ENCODE measurements at places on chromosomes 2 and 18.

DNA sequence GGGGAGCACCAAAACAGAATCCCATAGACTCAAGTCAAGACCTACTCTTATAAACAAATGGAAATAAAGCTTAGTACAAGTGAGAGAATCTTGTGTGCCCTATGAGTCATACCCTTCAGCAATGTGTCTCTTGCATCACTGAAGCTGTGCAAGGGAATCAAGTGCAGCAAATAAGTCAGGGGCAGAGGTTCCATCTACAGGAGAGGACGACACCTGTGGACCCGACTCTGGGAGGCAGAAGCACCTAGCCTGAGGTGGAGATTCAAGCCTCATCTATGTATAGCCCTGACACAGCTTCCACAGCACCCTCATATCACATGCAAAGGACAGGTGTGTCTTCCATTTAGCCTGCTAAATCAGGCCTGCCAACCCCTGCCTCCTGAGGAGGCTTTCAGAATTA lies 298.2 kb downstream of the CNTNAP5 start:
- DNase-seq, result no peak

DNA sequence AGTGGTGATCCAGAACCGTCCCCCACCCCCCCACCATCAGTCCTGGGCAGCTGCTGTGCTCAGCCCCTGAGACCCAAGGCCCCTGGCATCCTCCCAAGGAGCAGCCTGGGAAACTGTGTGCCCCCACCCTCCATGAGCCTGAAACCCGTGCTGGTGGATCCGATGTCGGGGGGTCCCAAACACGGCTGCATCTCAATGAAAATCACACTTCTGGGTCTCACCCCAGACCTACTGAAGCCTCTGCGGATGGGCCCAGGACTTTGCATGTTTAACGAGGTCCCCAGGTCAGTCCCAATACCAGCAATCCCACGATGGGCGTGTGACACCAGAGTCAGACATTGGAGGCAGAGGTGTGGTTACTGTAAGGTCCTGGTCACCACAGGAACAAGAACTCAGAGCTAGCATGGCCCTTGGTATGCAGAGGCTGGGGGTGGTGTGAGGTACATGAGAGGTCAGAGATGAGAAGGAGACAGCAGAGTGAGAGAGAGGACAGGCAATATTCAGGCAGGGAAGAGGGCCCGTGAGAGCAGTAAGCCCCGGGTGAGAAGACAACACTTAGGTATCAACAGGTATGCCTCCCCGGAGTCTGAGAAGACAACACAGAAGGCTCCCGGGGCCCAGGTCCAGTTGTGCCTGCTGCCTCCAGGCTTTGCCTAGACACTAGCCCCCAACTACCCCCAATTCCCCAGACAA lies 32.6 kb downstream of the MRPL35 start:
- no peak for DNase-seq

DNA sequence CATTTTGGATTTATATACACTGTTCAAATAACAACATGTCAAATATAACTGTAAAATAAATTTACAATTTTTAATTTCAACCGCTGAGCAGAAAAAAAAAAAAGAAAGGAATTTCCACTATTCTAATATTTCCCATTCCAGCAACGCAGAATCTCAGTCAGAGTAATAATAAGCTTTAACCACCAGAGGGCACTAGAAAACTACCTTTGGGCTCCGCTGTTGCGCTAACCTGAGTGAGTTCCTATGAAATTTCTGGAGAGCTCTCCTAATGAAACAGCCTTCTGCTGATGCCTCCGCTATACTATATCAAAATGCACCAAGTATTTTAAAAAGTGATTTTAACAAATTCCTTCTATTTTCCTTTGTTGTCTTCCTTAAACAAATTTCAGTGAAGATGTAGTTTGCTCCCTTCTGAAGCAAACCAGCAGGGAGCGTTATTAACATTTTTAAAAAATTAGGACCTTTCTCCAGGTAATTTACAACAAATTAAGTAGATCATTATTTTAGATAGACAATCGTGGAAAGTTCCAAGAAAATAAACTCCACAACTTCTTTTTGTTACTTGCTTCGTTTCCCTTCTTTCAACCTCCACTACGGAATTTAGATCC lies 23.0 kb downstream of the ERMN start:
- peak; percentile 29 for DNase-seq

DNA sequence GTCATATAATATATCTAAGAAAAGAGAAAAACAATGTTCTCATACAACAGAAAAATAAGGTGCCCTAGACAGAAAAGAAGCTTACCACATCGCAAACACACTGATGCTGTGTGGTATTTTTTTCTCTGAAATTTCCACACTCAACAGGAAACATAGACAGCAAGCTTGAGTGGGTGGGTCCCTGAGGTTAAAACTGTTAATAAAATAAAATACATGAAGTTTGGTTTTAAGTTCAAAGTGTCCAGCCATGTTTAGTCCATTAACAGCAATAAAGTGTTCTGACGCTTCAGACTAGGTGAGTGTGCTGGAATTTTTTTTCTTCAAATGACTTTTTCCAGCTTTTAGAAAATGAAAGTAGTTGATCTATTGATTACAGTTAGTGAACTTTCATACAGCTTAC lies 83.3 kb upstream of the EPB41L5 start:
- DNase-seq, result no peak

GRCh38 chr2:134482766-134483340 lies 229.0 kb downstream of the MGAT5 start:
- DNase-seq, result no peak

DNA sequence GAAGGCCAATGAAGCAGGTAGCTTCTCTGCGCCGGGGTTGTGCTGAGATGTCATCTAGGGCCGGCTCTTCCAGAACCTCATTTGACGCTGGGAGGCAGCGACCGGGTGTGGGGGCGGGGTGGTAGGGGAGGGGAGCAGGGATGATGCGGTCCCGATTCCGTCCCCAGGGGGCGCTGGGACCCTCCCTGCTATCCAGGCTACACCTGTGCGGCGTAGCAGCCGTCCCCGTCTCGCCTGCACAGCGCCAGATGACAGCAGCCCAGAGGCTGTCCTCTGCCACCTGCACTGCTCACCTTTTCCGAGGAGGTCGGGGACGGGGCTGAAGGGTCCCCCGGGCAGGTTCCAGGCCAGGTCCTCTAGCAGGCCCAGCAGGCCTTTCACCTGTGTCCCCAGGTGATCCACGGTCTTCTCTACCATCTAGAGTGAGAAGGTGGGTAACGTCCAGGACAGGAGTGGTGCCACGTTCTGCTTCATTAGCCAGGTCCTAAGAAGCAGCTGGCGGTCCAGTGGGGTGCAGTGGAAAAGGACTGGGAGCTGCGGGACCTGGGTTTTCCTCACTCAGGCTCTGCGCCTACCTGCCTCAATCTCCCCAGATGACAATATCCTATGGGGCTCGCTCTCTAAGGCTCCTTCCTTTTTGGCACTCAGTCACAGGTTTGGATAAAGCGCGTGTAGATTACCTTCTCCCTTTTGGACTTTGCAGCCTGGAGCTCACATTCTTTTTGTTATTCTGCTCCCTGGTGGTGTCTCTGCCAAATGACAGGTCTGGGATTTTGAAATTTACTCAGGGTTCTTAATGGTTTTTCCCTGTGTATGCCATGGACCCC lies 56.0 kb upstream of the RAB6C start:
- DNase-seq, result peak; percentile 60

GRCh38 chr18:43681661-43682060 lies 404.4 kb upstream of the SYT4 start:
- DNase-seq, result no peak

DNA sequence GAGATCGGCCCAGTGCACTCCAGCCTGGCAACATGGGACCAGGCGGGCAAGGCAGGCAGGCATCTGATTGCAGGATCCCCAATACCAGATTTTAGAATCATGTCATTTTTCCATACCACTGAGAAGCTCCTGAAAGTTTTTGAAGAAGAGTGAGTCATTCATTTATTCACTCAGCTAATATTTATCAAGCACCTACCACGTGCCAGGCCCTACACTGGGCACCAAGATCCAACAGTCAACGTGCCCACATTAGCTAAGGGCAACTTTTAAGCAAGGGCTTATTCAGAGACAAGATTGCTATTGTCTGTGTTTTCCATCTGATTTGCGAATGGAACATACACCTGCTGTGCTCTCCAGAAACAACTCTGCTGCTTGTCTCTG lies 126.8 kb upstream of the LGALSL start:
- DNase-seq, result no peak

- no peak for DNase-seq
Observed at GRCh38 chr2:236162882-236163470, 5.2 kb downstream of the GBX2 start.

DNA sequence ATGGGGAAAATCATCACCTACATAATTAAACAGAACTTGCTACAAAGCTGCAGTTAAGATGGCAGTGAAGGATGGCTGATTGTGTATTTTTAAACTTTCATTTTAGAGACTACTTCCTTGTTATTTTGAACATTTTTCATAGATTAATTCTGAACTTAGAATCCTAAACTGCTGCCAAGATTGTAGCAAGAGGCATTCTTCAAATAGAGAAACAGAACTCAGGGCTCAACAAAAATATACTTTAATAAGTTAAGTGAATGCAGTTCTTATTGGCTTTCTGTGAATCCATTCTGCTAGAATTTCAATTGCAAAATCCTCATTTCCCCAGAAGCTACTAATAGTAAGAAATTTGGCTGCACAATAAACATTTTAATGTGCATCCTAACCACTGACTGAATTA lies 160.3 kb downstream of the L3MBTL4 start:
- DNase-seq, result no peak

DNA sequence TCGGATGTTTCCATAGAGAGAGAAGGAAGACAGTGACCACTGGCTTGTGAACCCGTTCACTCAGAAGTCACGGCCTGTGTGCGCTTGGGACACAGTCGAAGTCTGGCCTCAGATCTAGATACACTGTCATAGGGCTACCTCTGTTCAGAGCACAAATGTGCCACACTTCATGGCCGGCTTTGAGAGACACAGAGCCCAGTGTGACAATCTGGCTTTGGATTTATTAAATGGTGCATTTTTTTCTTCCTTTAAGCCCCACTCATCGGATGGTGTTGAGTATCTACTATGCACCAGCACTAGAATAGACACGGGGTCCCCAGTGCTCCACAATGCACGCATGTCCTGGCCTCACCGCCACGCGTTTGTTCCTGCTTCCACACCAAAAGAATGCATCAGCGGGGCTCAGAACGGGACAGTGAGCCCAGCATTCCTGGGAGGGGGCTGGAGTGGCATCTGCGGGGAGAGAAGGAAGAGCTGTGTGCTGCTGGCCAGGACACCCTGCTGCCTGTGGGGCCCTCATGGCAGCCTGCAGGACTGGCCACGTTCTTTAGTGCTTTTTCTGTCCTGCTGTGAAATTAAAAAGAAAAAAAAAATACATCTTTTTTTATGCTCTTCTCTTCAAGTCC lies 738.9 kb upstream of the SALL3 start:
- DNase-seq, result no peak

GRCh38 chr2:18611604-18612003 lies 22.2 kb upstream of the NT5C1B start:
- DNase-seq, result no peak

GRCh38 chr18:10455726-10456453 lies 1.5 kb downstream of the APCDD1 start:
- DNase-seq, result no peak

- peak; percentile 21 for DNase-seq
Observed at GRCh38 chr2:214139630-214140284, 271.1 kb upstream of the VWC2L start.

DNA sequence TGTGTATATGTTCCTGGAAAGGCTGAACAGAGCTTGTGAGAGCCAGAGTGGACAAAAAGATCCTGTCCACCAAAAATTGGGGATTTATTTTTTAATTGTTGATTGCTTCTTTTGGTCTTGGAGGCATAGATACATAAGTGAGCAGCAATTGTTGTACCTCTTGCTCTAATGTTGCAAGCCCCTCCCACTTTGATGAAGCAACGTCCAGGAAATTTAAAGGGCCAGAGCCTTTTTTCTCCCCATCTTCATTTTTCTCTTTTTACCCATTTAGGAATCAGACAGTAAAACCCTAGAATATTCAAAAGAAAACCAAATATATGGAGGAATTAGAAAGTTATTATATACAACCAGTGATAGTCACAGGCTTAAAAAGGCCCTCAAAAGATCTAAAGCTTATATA lies 871.8 kb upstream of the NRXN1 start:
- no peak for DNase-seq

DNA sequence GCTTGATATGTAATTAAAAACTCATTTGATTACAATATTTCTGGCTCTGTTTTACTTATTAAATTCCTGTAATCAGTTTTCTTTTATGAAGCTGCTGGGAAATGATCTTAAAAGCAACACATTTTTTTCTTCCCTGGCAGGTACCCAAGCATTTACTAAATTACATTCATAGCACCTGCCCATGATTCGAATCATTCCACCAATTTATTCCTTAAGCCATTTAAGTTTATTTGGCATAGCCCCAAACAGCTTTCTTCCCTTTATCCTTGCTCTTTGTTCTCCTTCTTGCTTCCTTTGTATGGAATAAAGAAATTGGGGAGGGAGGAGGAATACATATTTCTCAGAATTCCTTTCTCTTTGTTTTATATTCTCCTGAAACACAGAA lies 241.3 kb downstream of the AGPS start:
- DNase-seq, result no peak

DNA sequence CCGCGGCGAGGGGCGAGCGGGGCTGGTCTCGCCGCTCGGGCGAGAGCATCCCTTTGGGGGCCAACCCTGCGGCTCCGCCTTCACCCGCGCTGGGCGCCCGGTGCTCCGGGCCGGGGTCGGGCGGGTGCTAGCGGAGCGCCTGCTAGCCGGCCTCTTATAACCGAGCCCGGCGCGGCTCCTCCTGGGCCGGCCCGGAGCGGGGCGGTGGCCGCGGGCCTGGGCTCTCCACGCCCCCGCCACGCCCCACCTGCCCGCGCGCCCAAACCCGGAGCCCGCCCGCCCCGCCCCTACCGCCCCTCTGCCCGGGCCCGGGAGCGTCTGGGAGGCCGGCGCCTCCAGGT lies at the start of gene FOXI3:
FOXI3 (minus strand) TSS at position 129 of the 341 bp plus-strand sequence. CDS start 158 bp downstream, outside the sequence.
- no peak for DNase-seq

DNA sequence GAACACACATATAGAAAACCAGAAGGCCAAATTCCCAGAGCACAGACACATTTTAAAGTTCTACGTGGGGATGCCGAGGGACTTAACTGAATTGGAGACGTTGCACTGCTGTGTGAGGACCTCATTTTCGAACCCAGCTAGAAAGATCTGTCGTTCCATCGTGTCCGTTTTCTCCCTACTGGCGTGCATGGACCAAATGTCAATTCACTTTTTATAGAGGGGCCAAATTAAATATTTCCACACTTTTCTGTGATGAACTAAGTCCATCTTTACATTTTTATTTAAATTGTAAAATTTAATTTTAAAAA lies 692 bp upstream of the TSHZ1 start:
- DNase-seq, result no peak

- DNase-seq, result no peak
Observed at GRCh38 chr2:226760412-226761194, 39.0 kb downstream of the IRS1 start.

DNA sequence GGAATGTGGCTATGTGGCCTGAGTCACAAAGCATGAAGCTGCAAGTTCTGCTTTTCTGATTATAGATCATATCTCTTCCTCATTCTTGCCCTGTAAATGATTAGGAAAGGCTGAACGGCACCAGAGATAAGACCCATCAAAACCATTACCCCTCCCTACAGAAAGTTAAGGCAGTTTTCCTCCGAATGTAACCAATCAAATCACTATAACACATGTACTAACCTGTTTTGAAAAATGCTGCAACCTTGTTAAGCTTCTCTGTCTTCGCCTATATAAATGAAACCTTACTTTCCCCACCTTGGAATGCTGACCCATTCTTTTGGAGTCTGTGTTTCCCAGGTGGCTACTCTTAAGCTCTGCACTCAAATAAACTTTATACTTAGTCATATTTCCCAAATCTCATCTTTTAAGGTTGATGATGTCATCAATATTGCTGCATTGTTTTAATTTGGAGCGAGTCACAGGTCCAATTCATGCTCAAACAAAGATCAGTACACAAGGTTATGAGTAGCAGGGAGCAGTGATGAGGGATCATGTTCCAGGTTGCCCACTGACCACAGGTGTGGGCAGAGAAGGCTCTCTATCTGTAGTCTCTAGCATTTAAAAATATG lies 662.3 kb downstream of the IRS1 start:
- no peak for DNase-seq

Data from urinary bladder (tissue), 4 donors.